ENCODE measurements at places on chromosomes 2 and 18. TPM values are rescaled to one million over a fixed set of nuclear protein-coding genes. Genes with fewer than 3 reads are reported as not detected.

DNA sequence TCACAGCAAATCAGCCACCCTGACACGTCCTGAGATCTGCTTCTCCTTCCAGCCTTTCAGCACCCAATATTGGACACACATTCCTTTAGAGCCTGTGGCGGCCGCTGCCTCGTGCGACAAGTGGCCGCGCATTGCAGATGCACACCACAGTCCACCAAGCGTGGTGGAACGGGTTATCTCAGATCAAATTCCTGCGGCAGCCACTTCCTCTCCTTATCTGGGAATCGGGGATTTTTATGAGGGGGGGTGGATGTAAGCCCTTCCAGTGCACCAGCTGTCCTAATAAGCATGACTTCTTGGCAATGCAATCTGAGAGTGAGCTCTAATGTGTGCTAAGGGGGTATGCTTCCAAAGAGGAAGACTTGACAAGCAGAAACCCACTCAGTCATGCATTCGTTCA lies 18.3 kb upstream of the BMP10 start:
- no peak for ATAC-seq

DNA sequence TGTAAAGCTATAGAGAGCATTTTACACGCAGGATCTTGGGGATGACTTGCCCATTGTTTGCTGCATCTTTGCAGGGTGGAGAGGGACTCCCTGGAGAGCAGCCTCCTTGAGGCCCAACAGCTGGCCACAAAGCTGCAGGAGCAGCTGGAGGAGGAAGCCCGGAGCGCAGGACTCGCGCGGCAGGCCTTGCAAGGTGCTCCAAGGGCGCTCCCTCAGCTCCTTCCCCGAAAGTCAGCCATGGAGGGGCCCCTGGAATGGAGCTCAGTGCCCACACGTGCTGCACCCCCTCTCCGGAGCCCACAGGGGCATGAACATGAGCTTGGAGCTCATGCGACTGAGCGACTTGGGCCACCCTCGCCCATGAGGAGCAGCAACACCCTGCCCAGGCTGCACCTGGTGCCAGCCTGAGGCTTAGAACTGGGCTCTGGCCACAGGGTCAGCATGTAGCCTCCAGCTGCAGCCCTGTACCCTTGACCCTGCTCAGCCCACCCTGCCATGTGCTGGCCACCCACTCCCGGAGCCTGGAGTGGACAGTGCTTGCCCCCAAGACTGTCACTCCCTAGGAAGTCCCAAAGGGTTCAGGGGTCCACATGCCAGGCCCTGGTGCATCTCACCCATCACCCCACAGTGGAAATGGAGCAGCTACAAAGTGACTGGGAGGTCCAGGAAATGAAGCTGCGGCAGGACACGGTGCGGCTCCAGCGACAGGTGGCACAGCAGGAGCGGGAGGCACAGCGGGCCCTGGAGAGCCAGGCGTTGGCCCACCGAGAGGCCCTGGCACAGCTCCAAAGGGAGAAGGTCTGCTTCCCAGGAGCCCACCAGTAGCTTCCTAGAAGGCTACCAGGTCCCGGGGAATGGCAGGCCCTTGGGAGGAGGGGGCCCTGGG lies 43.0 kb downstream of the CROCC2 start:
- no peak for ATAC-seq

DNA sequence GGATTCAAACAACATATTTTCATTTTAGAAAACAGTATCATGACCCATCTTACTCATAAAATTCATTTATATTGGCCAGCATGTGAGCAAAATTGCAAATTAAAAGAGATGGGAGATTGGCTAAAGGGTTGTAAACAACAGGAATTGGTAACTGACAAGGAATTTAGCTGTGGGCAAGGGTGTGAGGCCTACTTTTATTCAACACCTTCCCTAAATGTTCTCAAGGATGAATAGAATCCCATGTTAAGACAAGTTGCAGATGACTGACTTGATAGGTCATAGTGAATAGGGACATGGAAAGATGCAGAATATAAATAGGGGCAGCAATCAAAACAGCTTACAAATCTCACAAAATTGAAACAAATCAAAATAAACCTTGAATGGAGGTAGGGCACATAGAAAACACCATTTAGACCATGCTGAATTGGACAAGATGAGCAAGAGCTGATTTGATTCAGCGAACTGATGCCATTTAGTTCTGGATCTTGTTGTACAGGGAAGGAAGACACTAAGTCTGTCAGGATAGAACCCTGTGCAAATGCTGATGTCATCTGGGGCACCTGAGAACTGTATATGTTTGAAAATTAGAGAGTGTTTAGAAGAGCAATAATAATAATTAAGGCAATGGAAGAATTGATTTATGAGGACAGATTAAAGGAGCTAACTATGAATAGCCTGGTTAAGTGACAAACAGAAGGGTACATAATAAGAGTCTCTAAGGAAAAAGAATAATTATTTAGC lies 509.7 kb downstream of the ZEB2 start:
- peak; percentile 33 for ATAC-seq

DNA sequence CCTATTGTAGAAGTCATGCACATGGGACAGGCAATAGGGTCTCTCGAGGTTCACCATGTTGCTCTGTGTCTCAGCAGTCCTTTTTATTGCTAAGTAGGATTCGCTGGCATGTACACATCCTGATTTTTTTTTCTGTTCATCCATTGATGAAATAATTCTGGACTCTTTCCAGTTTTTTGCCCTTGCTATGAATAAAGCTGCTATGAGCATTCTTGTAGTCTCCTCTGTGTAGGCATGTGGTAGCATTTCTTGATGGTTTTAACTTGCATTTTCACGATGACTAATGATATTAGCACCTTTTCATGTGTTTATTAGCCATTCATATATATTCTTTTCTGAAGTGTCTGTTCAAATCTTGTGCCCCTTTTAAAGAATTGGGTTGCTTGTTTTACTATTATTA lies 65.8 kb upstream of the EDAR start:
- no peak for ATAC-seq

ADRA2B gene
- total RNA-seq, result 0.21 TPM

WDR35 gene
- 21.6 TPM for total RNA-seq

All from motor neuron (in vitro differentiated cells).